ENCODE measurements at places on chromosomes 4 and X.

DNA sequence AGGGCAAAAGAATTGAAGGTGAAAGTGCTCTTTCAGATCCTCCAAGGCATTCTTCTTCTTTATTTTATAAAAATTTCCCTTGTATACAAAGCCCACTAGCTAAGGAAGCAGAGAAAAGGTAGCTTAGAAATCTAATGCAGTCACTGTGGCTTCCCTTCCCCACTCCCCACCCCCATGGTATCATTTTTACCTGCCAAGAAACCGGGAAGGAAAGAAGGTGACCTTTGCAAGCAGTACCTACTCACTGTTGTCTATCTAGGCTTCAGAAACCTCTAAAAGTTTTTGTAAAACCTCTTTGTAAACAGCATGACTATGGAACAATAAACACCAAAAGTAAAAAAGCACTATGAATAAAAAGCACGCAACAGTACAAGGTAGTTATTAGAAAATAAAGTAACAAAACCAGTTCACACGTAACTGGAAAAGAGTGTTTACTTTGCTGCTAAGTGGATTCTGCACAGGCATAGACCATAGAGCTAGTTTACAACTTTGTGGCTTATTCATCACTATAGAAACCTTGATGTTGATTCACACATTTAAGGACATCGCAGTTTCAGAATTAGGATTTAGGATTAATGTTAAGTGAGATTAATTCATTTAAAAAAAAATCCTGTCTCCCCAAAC, 109.6 kb upstream of the FTHL17 start:
- no peak for DNase-seq

GRCh38 chrX:9919632-9920172, 47.5 kb upstream of the CLDN34 start:
- no peak for DNase-seq

DNA sequence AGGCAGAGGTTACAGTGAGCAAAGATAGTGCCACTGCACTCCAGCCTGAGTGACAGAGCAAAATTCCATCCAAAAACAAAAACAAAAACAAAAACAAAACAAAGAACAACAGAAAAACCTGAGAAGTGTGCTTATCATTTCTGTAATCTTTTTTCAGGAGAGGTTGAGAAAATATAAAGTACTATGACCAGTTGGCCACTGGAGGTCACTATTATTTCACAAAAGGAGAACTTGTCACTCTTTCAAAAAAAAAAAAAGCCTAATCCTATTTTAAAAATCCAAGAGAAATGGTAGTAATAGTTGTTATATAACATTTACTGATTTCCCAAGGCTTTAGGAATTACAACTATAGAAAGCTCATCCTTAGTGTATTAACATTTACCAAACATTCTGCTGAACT, 24.9 kb upstream of the RNF150 start:
- no peak for DNase-seq

- no peak for DNase-seq
These were observed 12.1 kb upstream of the RUFY3 start for GRCh38 chr4:70709611-70710205.

GRCh38 chr4:575281-576141, 584 bp downstream of the TMEM271 start:
- DNase-seq: no peak

DNA sequence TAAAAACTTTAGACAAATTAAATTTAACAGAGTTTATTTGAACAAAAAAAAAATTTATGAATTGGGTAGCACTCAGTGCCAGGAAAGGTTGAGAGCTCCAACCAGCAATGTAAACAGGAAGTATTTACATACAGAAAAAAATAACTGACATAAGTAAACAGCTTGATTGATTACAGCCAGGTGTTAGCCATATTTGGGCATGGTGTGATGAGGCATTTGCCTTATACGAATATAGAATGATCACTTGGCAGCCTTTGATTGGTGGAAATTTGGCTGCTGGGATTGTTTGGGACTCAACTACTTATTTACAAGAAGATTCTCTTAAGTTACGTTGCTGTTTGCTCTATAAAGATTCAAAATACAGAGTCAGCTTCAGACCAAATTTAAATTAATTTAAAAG, 172.0 kb downstream of the ADAM29 start:
- DNase-seq: no peak

DNA sequence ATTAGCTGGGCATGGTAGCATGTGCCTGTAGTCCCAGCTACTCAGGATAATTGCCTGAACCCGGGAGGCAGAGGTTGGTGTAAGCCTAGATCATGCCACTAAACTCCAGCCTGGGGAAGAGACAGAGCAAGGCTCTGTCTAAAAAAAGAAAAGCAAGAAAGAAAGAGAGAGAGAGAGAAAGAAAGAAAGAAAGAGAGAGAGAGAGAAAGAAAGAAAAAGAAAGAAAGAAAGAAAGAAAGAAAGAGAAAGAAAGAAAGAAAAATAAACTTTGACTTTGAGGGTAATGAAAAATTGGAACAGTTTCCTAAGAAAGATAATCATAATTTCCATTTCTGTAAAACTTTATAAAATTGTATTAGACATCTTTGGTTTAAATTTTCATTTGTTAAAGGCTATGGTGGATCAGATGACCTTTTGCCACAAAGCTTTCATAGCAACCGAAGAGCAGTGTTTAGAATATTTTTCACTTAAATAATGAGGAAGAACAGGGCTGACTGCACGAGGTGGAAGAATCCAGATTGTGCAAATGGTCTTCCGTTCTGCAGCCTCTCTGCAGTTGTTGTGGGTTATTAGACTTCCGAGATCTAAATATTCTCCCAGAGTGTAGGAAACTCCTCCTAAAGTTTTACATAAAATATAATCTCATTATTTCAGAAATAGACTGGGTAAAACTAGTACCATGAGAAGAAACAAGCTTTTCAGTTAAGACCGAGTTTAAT, 55.9 kb downstream of the RBM47 start:
- no peak for DNase-seq

DNA sequence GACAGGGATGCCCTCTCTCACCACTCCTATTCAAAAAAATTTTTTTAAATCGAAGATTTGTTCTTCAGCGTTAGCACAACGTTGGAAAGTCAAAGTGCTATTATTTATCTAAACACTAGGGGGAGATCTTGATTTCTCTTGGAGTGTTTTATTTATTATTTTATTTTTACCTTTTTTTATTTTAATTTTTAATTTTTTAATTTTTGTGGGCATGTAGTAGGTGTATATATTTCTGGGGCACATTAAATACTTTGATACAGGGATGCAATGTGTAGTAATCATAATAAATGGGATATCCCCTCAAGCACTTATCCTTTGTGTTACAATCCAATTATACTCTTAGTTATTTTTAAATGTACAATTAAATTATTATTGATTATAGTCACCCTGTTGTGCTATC, 37.4 kb upstream of the SLC10A4 start:
- DNase-seq: no peak

DNA sequence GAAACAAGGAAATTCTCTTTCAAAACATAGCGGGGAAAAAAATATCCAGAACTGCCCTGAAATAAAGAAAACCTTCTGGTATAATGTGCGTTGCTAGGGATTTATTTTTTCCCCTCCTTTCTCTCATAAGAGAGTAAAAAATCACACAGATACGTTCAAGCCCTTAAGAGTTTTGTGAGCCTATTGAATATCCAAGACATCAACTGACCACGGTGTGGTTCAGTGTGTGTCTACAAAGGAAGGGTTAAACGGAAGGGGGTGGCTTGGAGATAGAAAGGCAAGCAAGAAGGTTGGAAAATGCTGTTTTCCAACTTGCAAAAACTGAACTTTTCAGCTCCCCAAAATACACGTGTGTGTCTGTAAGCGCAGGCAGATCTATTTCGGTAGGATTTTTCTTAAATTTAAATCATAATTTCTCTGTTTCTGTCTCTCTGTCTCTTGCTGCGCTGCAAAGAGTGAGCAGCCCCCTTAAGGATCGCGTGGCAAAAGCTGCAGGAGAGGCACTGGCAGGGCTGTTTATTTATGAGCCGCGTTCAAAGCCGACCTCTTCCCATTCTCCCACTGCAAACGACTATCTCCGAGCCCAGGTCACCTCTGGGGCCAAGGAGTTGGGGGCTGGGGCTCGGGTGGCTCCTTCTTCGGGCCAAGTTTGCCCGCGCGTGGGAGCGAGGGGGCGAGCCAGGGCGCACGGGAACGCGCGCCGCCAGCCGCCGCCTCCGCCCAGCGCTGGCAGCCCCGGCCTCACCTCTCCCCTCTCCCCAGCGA, 492 bp upstream of the SLIT2 start:
- DNase-seq: no peak

DNA sequence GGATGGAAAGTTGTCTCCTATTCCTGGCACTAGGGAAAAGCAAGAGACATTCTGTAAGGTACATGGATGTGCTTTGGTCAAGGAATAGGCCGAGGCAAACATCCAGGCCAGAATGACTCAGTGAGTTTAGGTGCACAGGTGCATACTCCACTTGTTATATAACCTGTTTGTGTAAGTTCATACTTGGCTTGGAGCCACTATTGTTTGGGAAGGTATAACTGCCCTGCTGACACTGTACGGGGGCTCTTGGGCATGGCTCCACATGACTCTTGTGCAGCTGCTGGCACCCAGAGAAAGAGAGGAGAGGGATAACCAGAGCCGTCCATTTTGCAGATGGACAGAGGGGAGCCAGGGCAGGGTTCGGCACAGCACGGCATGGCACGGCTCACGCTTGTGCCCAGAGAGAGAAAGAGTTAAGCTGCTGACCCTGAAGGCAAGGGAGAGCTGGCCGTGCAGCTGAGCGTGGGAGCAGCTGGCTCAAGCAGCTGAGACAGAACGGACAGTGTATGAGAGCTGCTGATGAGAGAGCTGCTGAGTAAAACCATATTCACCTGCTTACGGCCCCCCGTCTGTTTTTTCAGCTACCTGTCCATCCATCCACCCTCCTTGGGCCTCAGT, 98.0 kb downstream of the SLC2A9 start:
- DNase-seq: no peak

- DNase-seq: peak; percentile 17
These were observed 147.5 kb downstream of the TSPAN5 start for GRCh38 chr4:98510757-98511517.

DNA sequence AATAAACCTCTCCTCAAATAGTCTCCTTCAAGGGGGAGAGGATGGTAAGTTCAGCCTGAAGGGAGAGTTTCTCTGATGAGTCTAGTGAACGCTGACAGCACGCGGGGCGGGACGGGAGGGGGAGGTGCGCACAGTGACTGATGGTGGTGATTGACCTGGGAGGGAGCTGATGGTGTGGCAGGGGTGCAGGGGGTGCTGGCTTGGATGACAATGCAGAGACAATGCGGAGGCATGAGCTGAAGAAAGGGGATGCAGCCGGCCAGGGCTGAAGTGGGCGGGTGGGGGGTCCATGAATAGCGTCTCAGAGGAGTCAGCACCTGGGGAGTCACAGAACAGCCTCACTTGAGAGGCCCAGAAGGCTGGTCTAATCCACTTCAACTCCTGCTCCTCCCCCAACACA, 142.5 kb upstream of the PJA1 start:
- DNase-seq: no peak

DNA sequence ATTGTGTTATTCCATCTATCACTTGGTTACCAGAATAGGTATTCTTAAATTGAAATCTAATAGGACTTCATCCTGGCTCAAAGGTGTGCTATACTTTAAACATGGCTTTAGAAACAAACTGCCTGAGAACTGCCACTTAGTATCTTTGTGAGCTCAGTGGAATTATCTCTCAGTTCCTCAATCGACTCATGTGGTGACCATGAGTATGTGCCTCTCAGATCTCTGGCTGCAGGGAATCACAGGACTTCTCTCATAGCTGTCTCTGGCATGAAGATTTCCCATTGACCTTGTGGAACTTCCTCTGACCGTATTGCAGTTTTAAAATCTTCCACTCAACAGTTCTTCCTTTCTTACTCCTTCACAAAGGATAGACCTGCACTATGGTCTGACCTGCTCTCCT, 681.9 kb upstream of the BOD1L1 start:
- no peak for DNase-seq

GRCh38 chrX:153374426-153374825, 26.7 kb downstream of the PNMA6E start:
- no peak for DNase-seq

DNA sequence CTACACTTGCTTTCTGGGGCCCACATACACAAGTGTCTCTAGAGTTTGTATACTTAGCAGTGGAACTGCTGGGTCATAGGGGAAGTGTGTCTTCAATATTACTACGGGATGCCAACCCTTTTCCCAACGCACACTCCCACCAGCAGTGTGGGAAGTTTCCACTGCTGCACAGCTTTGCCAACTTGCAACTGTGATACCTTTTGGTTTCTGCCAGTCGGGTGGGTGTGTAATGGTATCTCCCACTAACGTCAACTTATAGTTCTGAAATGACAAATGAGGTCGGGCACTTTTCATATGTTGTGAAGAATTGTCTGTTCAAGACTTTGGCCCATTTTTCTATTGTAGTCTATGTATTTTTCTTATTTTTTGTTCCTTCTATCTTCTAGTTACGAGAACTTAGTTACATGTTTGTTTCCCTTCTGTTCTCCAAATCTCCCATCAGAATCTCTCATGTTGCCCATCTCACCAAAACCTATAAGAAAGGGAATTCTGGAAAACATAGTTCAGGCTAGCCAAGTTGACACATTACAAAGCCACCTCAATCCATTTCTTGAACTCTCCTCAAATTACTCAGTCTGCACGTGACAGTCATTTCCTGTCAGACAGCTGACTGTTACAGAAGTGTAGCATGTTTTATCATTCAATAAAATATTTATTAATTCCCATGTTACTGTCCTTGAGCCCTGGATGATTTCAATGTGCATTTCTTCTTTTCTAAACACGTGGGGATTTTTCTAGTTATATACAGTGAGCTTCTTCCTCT, 30.7 kb downstream of the PNMA6E start:
- no peak for DNase-seq

DNA sequence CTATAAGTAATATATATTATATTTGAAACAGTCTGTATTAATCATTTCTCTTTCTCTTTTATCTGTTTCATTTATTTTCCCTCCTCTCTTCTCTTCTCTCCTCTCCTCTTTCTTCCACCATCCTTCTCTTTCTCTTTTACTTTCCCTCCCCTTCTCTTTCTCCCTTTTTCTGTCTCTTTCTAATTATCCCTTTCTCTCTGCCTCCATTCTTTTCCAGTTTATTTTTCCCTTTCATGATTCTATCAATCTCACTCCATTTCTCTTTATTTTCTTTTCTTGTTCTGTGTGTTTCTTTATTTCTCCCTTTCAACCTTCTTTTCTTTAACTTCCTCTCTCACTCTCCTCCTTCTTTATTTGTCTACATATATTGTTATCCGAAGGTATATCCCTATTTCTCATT, 399.8 kb upstream of the POU3F4 start:
- DNase-seq: no peak

DNA sequence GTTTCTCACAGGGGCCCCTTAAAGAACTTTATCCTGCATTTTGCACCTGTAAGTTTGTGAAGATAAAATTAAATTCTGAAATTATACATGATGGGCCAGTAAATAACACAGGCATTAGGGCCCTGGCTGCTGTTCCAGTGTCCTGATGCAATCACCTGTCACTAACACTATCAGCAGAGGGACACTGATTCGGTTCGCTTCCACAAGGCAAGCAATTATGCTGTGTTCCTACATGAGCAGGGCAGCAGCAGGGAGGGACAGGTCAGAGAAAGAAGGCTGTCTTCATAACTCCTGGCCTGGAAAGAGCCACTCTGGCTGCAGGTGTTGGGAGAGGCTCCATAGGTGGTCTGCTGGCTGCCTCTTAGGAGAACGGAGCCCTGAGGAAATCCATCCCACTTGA, 487.3 kb downstream of the MID1IP1 start:
- no peak for DNase-seq

All from activated CD4-positive, alpha-beta T cell treated with anti-CD3 and anti-CD28 coated beads for 24 hours (primary cell).